Activated T-cell treated with anti-CD3 and anti-CD28 coated beads, Interleukin-2, amount 50 U/mL, for 72 hours (primary cell): ENCODE measurements at places on chromosomes 7 and 10.

- no peak for DNase-seq
Measured at GRCh38 chr7:347644-348479, 57.9 kb downstream of the FOXL3 start.

DNA sequence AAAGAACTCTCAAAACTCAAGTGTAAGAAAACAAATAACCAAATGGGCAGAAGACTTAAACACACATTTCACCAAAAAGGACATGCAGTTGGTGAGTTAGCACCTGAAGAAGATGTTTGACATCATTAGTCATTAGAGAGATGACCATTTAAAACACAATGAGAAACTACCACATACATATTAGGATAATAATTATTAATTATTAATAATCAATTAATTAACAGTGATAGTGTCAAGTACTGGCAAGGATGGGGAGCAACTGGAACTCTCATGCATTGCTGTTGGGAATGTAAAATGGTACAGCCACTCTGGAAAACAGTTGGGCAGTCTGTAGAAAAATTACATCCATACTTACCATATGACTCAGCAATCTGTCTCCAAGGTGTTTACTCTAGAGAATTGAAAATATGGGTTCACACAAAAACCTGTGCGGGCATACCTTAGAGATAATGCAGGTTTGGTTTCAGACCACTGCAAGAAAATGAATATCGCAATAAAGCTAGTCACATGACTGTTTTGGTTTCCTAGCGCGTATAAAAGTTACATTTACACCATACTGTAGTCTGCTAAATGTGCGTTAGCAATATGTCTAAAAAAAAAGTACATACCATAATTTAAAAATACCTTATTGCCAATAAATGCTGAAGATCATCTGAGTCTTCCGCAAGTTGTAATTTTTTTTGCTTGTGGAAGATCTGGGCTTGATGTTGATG lies 30.3 kb downstream of the ARID5B start:
- no peak for DNase-seq

DNA sequence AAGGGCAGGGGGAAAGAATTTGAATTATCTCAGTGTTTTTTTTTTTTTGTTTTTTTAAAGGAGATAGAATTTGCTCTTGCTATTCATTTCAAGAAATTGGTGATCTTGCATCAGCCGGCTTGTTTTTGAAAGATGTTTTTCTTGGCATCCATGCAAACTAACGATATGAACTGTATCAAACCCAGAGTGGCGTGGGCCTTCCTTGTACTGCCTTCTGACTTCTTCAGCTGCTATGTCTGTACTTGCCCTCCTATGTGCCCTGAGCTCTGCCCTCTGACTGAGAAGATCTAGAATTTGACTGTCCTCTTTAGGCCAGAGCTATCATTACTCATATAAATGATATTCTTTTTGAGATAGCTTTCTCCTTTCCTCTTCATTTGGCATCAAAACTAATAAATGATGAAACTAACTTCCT lies 183.1 kb downstream of the EXOC4 start:
- no peak for DNase-seq

DNA sequence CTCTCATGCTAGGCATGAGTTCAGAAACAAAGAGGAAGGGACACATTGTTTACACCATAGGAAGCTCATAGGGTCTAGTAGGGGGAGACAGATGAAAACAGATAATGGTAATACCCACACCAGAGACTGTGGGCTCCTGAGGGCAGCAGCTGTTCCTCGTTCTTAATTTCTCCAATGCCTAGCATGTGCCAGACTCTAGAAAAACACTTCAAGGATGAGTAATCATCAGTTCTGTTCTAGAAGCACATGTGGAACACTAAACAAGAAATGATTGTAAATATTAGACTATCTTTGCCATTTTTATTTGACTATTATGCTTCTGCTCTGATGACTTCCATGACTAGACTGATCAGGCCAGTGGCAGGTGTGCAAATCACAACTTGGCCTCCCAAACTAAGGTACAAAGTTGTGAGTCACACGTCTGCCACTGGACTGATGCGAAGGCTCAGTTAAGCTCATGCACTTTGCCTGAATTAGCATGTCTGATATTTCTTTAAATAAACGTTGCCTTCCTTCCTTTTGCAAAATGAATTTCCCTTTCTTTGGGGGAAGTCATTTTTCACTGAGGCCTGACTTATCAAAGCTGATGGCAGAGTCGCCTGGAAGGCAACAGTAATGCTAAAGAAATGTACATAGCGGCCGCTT lies 89.2 kb upstream of the FGL2 start:
- DNase-seq: no peak

- no peak for DNase-seq
Measured at GRCh38 chr7:80362677-80363076, 149.2 kb downstream of the GNAT3 start.

GRCh38 chr7:114312649-114313048 lies 102.0 kb upstream of the FOXP2 start:
- no peak for DNase-seq

DNA sequence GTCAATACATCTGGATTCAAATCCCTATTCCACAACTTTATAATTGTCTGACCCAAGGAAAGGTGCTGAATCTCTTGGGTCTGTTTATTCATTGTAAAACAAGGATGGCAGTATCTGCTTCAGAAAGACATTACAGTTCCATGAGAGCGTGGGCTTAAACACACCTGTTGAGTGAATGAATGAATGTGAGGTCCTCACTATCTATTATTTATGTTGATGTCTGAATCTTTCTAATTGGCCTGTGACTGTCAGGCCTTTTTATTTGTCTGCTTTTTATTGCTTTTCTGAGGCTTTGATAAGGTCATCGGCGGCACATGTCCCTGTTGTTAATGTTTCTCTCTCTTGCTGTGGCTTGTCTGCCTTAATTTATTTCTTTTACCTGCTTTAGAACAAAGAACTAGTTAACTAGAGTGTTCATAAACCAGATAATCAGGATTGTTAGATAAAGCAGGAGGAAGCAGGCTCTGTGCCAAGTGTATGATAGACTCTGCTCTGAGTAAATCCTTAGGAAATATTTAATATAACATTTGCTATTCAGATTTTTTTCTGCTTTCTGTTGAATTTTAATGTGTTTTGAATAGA lies 42.3 kb upstream of the CYCS start:
- DNase-seq: no peak

- DNase-seq: no peak
Measured at GRCh38 chr10:88062385-88062784, 199.0 kb downstream of the PTEN start.

GRCh38 chr7:79666472-79666871 lies 213.0 kb upstream of the MAGI2 start:
- no peak for DNase-seq

- DNase-seq: peak; percentile 98
Measured at GRCh38 chr10:5889624-5890451, at the start of the genes ANKRD16 and FBH1. Gene ANKRD16 (minus strand): TSS chr10:5889893. CDS start chr10:5889354, 539 bp downstream. Gene FBH1 (plus strand): TSS chr10:5890243. CDS start chr10:5890346, 103 bp downstream.

DNA sequence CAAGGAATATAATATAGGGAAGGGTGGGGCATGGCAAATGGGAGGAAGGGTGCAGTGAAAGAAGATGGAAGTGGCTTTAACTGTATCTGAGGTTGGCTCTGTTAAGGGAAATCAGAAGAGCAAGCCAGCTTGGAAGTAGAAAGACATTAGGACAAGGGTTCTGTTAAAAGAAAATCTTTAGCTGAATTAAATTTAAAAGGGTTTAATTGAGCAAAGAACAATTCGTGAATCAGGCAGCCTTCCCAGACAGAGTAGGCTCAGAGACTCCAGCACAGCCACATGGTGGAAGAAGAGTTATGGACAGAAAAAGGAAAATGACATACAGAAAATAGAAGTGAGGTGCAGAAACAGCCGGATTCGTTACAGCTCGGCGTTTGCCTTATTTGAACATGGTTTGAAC lies 42.0 kb downstream of the FAM13C start:
- no peak for DNase-seq

GRCh38 chr10:76922666-76923065 lies 714.9 kb downstream of the KCNMA1 start:
- DNase-seq: no peak

DNA sequence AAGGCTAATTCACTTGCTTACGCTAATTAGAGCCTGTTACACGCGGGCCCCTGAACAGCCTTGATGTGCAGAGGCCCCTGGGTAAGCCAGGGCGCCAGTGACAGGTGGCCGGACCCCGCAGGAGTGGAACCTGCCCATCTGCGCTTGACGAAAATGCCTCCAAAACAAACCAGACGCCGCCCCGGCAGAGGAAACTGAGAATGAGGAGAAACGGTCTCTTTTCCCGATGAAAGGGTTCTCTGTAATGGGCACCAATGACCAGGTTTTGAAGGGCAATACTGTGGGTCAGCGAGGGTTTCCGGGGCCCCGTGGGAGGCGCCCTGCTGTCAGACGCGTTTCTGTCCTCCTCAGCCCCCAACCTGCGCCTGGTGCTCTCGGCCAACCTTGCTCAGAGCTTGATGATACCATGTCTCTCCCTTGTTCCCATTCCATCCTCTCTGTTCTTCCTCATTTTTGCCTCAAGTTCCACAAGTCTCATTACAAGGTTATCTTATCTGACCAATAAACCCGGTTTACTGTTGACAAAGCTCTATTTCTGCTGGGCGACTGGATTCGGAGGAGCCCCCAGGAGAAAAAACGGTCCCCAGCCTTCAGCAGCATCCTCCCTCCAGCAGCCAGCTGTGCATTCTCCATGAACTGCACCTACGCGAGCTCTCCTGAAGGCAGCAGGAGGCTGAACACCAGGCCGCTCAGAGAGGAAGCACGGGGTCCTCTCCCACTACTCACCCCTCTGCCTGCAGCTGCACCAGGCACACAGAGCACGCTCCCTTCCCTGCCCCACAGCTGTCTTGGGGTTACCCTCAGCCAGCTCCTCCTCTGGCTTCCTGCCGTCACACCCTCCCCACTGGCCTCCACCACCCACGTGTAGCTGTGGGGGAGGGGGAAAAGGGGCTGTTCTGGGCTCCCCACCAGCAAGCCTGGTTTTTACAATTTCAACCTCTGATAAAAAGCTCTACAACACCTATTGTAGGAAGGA lies 202.0 kb downstream of the MAD1L1 start:
- no peak for DNase-seq

GRCh38 chr7:155204744-155205367 lies 92.8 kb upstream of the INSIG1 start:
- no peak for DNase-seq

DNA sequence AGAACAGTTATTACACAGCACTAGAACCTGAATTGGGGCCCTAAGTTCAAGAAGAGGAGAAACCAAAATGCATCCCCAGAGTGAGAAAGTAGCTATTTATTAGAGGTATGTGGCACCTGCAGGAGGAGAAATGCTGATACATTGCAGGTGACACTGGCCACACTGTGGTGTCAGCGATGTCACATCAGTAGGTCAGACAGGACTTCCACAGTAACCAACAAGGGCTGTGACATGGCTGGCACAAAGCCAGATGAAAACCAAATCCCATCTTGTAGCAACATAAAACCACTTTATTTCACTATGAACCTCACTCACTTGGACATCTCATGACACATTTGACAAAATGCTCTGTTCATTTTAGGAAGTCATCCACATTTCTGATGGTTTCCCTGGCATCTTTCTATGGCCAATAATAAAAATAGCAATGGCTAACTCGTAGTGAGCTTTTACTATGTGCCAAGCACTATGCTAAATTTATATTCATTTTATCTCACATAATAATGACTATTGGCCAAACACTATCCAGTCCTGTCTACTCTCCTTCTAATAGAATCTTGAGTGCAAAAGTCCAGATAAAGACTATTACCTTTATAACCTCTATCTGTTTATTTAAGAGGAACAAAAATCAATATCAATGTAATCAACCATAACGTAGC lies 154.2 kb downstream of the TSPAN12 start:
- DNase-seq: no peak

GRCh38 chr7:81492910-81493309 lies 276.9 kb downstream of the HGF start:
- DNase-seq: no peak

GRCh38 chr10:91381257-91381891 lies 28.8 kb upstream of the HECTD2 start:
- DNase-seq: no peak

DNA sequence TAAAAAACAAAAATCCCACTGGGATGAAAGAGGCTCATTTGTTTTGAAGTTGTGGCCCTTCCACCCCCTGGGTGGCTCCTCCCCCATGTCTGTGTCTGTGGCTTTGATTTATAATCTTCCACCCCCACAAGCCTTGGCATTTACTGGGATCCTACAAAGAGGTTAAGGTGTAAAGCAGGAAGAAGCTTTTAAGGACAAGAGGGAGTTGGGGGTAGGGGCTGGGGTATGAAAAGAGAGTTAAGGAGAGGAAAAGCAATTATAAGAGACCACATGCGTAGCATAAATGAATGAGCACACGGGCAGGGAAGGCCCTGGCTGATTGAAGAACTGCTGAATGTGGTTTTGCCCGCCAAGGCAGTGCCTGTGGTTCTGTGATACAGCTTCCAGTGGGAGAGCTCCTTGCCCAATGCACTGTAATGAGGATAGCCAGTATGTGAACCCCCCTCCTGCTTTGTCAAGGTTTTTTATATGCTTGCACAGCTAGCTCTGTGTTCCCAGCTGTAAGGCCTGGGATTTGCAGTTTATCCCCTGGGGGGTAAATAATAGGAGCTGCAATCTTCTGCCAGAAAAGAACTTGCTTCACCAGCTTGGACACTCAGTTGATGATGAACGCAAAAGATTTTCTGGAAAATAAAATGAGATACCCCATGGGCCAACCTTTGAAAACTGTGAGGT lies 34.7 kb upstream of the KMT2E start:
- no peak for DNase-seq

DNA sequence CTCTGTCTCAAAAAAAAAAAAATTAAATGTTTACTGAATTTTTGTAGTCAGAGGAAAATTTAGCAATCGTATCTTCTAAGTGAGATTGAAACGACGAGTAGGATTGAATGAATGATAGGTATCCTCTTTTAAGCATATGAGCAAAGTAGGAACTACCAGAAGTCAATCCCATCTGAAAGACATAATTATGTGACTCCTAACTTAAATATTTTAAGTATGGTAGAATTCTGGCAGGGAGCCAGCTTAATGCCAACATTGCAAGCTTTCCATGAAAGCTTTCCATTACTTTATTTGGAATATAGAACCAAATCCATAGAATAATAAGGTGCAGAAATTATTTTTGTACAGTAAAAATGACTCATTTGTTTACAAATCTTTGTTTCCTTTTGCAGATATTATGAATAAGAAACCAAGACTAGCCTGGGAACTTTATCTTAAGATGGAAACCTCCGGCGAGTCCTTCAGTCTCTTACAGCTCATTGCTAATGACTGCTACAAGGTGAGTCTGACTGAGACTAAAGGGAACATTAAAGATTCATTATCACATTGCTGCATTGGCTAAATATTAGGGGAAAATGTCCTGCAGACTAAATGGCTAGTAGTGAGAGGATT lies 50.2 kb upstream of the UBN2 start:
- no peak for DNase-seq

- no peak for DNase-seq
Measured at GRCh38 chr10:132226586-132227405, 40.0 kb downstream of the DPYSL4 start.
